A549 treated with Hydrocortisone at 1 μM for 4 hours (cell line): ENCODE measurements at places on chromosomes 7 and 10. TPM values are rescaled to one million over a fixed set of nuclear protein-coding genes. Genes with fewer than 3 reads are reported as not detected.

TNS3 gene
- 61.9 to 86.6 TPM (median 71.8 TPM) in 5 replicates for total RNA-seq

NPFFR1 gene
- not detected in 5 replicates for total RNA-seq

NEUROG3 gene
- not detected in 5 replicates for total RNA-seq

AGAP6 gene
- 7.4 to 8.8 TPM (median 8.8 TPM) in 5 replicates for total RNA-seq

TAS2R3 gene
- total RNA-seq, result not detected in 5 replicates

AOAH gene
- 0.12 to 0.15 TPM in 2 of 5 replicates, not detected in the others for total RNA-seq

ANKRD2 gene
- total RNA-seq, result 5.6 to 8.9 TPM (median 7.3 TPM) in 5 replicates

PWWP2B gene
- 12.2 to 17.8 TPM (median 16.3 TPM) in 5 replicates for total RNA-seq

TBXAS1 gene
- total RNA-seq, result 13.2 to 15.9 TPM (median 14.8 TPM) in 5 replicates

PAX4 gene
- total RNA-seq, result not detected in 5 replicates
